Stimulated activated CD4-positive, alpha-beta T cell treated with anti-CD3 and anti-CD28 coated beads, Interleukin-12 subunit alpha, Interleukin-12 subunit beta, amount 100 ng/mL, for 4 hours (primary cell): ENCODE measurements at places on chromosomes 5 and 9.

DNA sequence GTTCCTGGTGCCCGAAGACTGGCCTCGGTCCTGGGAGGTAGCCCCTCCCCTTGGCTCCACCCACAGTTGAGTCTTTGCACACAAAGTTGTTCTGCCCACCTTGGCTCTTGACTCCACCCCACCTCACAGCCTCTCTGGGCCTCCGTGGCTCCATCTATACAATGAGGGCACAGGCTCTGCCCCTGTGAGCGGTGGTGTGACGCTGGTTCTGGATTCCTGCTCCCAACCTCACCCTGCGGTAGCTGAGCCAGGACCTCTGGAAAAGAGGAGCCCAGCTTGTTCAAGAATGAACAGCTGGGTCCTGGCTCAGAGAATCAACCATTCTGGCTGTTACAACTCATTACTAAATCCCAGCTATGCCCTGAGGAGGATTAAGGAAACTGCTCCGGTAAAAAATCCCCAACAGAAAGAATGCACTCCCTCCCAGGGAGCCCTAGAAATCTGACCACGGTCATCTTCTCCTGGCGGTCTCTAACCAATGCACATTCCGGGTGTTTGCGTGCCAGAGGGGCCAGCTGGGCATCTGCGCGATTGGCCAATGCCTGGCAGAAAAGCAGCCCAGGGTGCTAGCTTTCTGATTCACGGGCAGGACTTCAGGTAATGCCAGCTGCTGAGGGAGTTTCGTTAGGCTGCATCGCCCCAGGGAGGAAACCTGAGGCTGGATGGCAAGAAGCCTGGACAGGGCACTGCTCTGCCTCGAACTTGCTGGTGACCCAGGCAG, 9.9 kb upstream of the GRHPR start:
- DNase-seq, result no peak

DNA sequence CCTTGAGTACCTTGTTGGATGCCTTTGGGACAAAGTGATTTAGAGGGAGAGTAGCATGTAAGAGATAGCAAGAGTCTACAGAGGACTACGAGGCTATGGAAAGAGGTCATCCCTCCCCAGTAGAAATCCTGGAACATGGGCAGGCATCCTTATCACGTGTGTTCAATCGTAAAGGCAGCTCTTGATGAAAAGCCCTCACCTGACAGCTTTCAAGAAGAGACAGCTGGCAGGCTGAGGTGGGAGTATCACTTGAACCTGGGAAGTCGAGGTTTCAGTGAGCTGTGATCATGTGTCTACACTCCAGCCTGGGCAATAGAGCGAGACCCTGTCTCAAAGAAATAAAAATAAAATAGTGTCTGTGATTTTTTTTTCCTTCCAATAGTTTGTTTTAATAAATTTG, 112.6 kb downstream of the PCSK5 start:
- no peak for DNase-seq

DNA sequence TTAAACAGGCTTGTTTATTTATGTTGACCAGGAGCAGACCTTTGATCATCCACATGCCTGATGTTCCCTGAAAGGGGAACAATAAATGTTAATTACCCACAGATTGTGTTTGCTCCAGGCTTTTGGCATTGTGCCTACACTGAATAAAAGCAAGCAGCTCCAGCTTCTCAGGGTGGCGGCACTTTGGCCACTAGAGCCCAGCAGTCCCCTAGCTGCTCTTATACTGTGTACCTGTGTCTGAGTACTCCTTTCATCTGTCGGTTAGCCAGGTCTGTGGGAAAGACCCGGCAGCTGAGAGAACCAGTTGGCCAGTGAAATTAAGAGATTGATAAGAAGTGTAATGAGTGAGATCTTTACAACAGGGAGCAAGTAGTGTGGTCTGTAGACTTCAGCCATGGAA, 254.8 kb upstream of the FTMT start:
- no peak for DNase-seq

- DNase-seq, result no peak
These were observed 9.4 kb downstream of the FBXW11 start for GRCh38 chr5:171997011-171997410.

GRCh38 chr5:119275146-119275545, 80.7 kb upstream of the TNFAIP8 start:
- no peak for DNase-seq

GRCh38 chr5:526456-527088, 2.3 kb upstream of the SLC9A3 start:
- DNase-seq, result no peak

GRCh38 chr9:82583524-82583923, 479.4 kb downstream of the RASEF start:
- DNase-seq, result no peak

DNA sequence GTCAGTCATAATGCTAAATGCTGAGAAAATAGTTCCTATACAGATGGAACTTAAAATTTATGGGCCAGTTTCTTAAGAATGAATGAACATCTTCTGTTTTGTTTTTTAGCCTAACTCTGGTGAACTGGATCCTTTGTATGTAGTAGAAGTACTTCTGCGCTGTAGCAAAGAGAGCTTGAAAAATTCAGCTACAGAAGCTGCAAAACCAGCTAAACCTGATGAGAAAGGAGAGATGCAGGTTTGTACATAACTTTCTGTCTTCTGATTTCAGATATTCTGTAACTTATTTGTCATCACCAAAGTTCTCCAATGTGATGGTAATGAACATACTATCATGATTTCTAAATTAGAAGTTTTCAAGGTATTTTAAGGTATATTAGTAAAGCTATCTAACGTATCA, 80.1 kb downstream of the MTREX start:
- DNase-seq, result no peak

DNA sequence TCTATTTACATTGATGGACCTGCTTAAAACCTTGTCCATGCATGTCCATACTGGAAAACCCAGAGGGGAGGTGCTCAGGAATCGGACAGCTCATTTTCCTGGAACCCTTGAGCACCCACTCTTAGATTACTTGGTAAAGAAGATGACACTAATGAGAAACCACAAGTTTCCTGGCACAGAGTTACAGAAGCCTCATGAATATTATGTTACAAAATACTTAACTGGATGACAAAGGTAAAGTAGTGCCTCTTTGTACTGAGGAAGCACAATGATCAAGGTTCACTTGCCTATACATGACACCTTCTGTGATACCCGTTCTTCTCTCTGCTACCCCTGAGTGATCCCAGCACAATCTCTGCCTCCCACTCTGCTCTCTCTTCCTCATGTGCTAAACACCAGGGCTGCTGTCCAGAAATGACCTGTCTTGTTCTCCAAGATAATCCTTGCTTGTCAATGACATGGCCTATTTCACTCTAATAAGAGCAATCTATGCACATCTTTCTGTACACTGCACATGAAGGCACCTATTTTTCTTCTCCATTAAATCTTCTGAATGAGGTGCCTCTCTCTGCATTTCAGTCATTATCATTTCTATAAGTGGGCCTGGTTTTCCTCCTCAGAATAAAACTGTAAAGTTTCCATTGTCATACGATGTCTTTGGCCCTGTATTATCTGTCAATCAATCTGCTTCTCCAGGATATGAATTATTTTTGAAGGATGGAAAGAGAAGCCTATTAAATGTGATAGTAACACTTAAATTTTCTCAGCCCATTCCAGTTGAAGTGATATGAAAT, 684.0 kb upstream of the ACO1 start:
- no peak for DNase-seq

- peak; percentile 100 for DNase-seq
These were observed at the start of gene MTMR12 for GRCh38 chr5:32312595-32313332. Gene MTMR12, minus strand, starts transcription at chr5:32312939. Its CDS starts 101 bp downstream, at chr5:32312838.

DNA sequence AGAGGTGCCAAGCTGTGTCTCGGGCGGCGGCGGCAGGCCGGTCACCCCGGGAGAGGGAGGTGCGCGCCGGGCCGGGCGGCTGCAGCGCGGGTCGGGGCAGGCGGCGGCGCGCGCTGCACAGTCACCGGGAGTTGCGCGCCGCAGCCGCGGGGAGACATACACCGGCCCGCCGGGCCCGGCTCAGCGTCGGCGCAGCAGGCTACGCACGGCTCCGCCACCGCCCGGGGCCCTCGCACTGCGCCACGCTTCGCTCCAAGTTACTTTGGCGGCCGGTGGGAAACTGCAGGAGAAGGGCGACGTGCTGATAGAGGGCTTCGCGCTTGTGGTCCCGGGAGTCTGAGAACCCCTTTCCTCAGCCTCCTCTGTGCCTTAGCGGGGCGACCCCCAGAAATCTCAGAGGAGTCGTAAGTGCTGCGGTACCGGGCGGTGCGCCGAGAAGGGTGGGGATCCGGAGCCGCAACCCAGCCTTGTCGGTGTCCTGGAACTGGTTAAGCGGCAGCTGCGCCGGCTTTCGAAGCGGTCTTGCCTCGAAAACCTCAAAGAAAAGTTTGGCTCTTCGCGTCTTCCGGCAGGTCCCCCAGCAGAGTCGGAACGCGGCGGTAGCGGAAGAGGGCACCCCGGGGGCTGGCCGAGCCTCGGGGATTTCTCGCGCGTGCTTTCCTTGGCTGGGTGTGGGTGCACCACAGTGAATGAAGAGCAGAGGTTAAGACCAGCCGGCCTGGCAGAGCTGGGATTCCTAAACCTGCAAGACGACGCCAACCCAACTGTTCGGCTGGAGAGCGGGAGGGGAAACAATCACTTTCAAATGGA, at the start of gene EFNA5:
Gene EFNA5 (minus strand): TSS at position 6 of the 810 bp plus-strand sequence.
- DNase-seq, result no peak

- DNase-seq, result no peak
These were observed 66.2 kb upstream of the WDR41 start for GRCh38 chr5:77558266-77558665.

- no peak for DNase-seq
These were observed 52.4 kb downstream of the FBXW11 start for GRCh38 chr5:171953860-171954701.

GRCh38 chr5:132662925-132663770, 5.2 kb downstream of the IL13 start:
- DNase-seq, result no peak

DNA sequence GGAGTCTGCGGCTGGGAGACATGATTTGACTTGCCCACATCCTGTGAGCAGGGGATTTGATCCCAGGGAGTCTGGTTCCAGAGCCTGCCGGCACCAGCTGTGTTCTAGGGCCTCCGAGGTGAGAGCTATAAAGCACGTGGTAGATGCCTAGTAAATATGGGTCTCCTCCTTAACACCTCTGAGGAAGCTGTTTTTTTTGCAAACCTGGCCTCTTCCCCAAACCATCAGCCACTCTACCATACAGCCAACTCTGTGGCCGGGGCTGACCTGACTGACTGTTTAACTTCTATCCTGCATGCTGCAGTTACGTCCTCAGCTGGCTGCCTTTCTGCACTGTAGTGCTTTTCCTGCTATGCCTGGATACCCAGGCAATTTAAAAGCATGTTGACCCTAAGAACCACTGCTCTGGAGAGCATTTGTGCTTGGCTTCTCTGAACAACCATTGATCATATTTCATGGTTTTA, 220.5 kb downstream of the SLIT3 start:
- DNase-seq, result no peak

DNA sequence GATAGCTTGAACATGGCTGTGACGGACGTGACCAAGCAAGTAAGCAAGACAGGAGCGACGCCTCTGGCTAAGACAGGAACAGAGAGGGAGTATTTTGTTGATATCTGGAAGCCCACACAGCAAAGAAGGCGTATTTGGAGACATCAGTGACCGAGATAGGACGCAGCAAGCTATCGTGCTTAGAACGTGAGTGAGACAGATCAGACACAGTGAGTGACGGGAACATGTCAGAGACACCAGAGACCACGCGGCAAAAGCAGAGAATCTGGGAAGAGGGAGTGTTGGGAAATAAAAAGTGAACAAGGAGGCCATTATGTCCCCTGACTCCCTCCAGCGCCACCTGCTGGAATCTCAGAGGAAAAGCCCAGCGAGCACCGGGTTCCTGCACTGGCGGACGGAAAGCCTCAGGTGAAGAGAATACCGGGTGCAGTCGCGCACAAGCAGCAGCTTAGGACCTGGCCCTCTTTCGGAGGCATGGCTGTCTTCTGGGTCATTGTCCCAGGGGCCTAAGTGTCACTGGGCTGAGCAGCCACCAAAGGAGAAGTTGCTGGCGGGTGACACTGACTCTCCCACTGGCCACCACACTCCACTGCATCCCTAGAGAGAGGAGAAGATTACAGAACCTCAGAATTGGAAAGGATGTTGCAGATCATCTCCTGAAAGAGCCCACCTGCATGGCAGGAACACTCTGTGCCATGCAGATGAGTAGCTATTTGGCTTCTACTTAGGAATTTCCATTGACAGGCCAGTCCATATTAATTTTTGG, 99.1 kb downstream of the FBXO38 start:
- DNase-seq, result peak; percentile 55

DNA sequence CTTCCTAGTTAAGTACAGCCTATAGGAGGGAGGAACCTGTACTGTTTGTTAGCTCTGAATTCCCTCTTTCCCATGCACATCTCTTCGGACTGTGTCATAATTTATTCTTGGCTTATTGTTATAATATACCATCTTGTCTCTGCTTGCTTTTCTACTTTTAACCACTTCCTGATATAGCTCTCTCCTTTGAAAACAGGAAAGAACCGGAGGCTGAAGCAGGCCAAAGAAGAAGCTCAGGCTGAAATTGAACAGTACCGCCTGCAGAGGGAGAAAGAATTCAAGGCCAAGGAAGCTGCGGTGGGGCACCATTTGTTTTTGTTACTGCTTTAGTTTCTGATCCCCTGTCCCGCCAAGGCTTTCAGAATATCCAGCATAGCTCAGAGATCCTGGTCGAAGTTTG, 4.8 kb downstream of the ATP6V1G1 start:
- no peak for DNase-seq

GRCh38 chr5:159310511-159310910, 19.8 kb downstream of the IL12B start:
- peak; percentile 8 for DNase-seq
